Stimulated activated CD8-positive, alpha-beta memory T cell treated with anti-CD3 and anti-CD28 coated beads, Interleukin-2, amount 100 ng/mL, for 48 hours (primary cell): ENCODE measurements at places on chromosomes 5 and 9.

GRCh38 chr9:129480745-129481144 is 140.2 kb downstream of the C9orf50 start:
- DNase-seq = no peak

- DNase-seq = no peak
Observed at GRCh38 chr9:81266674-81267073, 422.7 kb downstream of the TLE1 start.

DNA sequence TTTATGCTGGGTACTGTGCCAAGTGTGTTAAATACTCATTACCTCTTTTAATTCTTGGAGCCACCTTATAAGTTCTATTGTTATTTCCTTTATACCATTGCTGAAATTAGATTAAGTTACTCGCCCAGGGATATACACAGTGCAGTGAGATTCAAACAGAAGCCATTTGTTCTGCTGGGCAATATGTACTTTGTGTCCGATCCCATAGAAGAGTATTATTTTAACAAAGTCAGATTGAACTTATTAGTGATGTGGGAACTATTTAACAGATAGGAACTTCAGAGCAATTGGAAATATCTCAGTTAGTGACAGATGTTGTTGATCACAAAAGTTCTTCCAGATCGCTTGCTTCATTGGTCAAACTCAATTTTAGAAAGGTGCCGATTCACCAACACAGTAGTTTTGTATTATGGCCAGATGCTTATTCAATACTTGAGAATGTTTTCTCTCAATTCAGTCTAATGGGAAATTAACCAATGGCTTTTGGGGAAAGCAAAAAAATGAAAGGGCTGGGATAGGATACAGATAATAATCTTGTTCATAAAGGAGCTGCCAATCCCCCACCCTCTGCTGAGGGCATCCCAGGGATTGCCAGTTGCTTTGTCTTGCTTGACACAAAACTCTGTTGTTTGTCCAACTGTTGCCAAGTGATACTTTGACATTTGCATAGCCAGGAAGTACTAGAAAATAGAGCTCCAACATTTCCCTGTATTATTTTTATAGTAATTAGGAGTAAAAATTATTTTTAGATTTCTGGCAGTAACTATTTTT is 94.8 kb upstream of the SEMA6A start:
- no peak for DNase-seq

DNA sequence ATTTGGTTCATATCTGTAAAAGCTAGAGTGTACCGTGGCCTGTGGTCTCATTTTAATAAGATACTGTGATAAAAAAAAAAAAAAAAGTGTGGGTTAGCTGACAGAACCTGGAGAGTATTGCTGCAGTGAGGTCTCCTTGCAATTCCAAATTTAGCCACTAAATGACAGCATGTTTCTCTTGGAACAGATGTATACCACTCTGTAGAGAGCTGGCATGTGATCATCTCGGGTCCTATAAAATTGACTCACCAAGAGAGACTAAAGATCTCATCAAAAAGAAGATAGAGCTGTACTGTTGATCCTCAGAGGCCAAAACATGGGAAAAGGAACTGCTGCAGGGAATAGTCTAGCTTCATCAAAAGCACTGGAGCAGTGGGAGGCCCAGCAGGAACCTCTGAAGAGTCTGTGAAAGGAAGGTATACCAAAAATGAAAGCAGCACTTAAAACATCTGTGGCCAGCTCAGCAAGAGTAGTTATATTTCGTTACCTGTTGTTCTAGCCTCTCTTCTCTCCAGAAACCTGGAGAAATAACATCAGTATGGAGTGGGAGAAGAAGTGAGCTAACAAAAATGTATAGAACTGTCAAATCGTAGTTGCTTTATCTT is 826.8 kb downstream of the EFNA5 start:
- no peak for DNase-seq

GRCh38 chr5:179530069-179530998 is 20.0 kb upstream of the RUFY1 start:
- peak; percentile 63 for DNase-seq

DNA sequence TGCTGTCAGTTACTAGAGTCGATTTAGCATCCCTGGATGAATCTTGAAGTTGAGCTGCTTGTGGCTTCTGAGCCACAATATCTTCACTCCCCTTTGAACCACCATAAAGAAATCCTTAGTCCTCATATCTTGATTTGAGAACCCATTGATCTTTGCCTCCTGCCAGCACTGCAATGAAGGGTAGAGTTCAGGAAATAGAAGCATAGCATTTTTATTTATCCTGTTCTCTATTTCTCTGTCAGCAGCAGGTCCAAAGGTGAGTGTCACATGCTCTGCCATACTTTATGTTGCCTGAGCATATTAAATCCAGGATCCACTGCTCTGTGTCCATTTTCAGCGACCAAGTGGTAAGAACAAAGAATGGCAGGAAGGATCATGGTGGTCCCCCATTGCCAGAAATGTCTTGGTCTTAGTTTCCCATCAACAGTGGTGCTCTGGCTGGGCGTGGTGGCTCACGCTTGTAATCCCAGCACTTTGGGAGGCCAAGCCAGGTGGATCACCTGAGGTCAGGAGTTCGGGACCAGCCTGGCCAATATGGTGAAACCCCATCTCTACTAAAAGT is 80.2 kb upstream of the PANK3 start:
- no peak for DNase-seq

DNA sequence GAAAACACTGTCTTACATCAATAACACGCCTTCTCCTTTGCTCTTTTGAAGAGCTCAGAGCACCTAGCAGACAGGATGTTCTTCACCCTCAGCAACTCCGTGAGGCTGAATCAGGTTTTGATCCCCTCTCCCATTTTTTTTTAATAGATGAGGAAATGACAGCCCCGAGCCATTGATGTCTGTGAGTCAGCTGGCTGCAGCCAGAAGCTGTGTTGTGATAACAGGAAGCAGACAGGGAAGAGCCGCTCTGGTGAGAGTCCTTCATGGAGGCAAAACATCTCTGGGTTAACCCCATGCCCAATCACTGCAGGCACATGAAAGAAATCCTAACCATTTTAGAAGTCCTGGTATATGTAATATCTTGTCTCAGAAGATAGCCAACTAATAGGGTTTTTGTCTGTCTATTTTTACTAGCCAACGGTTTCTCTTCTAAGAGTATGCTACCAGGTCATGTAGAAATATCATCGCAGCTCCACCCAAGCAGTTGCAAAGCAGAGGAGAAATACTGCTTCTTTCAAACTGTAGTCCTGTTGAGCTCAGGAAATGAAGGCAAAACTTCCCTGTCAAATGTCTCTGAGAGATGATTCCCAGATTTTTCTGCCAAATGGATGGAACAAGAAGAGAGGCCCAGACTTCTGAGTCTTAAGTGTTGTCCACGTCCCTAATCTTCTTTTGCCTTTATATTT is 568.9 kb downstream of the CCDC171 start:
- DNase-seq = no peak

- no peak for DNase-seq
Observed at GRCh38 chr9:110446171-110446570, 108.5 kb upstream of the TXNDC8 start.

DNA sequence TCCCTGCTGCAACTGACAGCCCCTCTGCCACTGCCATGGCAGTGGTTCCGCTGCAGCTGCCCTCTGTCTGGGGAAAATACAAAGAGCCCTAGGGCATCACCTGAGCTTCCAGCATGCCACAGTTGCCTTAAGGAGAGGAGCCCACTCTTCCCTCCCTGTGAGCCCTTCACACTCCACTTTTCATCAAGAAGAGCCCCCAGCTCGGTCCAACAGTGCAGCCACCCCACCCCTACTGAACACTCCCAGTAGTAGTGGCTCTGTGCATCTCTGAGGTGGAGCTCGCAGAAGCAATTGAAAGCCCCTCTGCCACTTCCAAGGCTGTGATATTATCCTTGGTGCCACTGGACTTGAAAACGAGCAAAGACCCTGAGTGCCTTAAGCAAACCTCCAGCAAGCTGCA is 696.8 kb upstream of the COX7C start:
- no peak for DNase-seq

- DNase-seq = no peak
Observed at GRCh38 chr5:127133071-127133470, 59.8 kb upstream of the C5orf63 start.

- no peak for DNase-seq
Observed at GRCh38 chr9:14480526-14480925, 166.6 kb upstream of the NFIB start.

GRCh38 chr5:110832683-110833082 is 93.9 kb downstream of the SLC25A46 start:
- no peak for DNase-seq

DNA sequence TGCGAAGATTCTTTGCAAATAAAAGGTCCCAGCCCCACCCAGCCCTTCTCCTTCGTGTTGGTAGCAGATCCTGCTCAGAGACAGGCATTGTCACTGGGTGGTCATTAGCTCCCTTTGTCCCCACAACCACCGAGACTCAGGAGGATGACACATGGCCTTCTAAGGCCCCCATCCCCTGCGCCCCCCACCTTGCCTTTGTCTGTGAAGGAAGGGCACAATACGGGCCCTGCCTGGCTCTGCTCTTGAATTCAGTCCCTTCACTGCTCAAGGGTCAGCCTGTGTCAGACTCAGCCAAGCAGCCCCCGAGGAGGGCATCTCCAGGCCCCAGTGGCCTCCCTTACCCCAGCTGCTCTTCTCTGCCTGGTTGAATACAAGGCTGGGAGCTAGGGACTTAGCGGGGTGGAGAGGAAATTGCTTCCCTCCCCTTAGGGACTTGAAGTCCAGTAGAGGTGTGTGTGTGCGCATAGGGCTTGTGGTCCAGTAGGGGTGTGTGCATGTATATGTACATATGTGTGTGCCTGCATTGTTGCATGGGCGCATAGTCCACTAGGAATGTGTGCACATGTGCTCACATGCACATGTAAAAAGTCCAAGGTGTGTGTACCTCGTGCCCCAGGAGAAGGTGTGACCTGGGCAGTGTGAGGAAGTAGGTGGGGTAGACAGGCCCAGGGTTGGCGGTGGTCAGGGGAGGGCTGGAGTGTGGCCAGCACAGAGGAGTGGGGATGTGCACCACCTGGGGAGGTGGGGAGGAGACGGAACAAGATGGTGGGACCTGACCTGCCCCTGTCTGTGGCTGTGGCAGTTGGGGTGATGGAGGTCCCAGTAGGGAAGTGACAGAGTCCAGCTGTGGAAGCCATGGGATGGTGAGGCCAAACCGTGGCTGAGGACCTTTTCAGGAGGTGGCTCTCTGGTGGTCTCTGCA is 59.1 kb downstream of the PHF2 start:
- DNase-seq = no peak

- DNase-seq = no peak
Observed at GRCh38 chr5:93575461-93576414, 5.3 kb downstream of the NR2F1-AS1 start.

GRCh38 chr9:117180896-117181445 is 233.9 kb downstream of the ASTN2 start:
- DNase-seq = no peak

DNA sequence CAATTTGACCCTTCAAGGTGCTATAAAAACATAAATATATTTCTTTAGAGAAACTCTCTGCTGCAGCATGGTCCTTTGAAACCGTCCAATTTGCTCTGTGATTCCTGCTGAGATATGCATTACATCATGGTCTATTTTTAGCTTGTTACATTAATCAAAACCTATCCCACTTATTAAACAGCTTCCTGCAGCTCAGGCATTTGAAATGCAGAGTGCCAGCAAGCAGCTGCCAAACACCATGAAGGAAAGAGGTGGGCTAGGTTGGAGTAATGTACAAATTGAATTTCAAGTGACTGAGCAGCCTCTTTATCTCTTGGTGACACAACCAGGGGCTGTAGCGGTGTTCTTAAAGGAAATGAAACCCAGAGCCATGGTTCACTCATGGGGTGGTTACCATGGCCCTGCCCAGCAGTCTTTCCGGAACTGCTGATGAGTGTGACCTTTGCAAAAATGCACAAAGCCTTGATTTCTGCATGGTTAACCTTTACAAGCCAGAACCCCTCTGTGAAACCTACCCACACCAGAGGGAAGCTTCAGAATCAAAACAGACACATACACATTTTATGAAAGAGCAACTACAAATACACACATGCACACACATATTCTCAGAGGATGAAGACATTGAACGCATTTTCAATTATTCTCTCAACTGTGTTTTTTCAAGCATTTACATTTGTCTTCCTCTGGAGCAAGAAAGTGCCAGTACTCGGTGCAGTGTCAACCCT is 155.8 kb upstream of the ZNF608 start:
- peak; percentile 3 for DNase-seq

- DNase-seq = no peak
Observed at GRCh38 chr5:121967187-121967586, 5.4 kb downstream of the SRFBP1 start.

DNA sequence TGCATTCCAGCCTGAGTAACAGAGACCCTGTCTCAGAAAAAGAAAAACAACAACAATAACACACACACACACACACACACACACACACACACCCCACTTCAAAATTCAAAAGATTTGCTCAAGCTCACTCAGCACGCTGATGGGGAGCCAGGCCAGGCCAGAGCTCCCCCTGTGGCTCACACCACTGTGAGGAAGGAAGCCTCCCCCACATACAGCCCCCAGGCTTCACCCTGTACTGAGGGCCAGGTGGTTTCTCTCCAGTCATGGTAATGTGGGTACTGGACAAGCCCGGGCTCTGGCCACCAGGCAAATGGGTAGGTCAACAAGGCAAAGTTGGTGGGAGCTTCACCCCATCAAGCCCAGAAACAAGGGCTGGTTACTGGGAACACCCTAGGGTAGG is 19.0 kb downstream of the ATOX1 start:
- DNase-seq = no peak

GRCh38 chr5:156025656-156026055 is 301.3 kb upstream of the SGCD start:
- no peak for DNase-seq

GRCh38 chr5:133842846-133843611 is 125.4 kb downstream of the C5orf15 start:
- DNase-seq = no peak

DNA sequence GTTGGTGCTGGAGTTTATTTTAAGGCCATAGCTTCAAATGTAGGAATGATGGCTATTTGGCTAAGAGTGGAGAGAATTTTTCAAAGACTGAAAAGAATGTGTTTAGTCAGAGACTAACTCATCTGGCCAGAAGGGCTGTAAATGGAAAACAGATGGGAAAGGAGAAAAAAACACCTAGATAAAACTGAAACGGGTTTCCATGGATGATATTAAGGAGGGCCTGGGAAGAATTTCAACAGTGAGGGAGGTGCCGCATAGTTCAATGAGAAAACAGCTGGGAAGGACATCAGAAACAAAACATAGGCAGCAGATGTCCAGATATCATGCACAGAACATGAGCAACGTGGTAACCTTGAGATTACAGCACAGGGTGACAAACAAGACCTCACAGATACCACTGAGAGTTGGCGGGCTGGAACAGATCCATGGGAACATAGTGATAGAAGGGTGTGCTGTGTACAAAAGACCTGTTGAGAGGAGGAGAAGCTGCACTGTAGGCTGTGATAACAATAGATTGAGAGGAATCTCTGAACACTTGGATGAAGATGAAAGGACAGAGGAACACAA is 31.2 kb upstream of the RAD23B start:
- no peak for DNase-seq
